ENCODE measurements at places on chromosomes 5 and 9.

GRCh38 chr9:106110483-106110882 lies 416.1 kb downstream of the TMEM38B start:
- DNase-seq = no peak

DNA sequence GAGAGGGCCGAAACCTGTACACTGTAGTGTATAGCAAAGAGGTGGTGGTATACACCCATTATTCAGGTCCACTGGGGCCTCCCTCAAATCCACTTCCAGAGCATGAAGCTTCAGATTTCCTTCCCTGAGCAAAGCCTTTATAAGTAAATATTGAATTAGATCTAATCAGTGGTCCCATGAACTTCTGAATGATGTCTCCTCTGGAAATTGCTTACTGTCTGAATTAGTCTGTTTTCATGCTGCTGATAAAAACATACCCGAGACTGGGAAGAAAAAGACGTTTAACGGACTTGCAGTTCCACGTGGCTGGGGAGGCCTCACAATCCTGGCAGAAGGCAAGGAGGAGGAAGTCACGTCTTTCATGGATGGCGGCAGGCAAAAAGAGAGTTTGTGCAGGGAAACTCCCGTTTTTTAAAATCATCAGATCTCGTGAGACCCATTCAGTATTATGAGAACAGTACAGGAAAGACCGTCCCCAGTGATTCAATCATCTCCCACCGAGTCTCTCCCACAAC lies 193.5 kb downstream of the NR3C1 start:
- DNase-seq = no peak

- DNase-seq = peak; percentile 61
Observed at GRCh38 chr5:90264689-90265544, 144.6 kb downstream of the CETN3 start.

DNA sequence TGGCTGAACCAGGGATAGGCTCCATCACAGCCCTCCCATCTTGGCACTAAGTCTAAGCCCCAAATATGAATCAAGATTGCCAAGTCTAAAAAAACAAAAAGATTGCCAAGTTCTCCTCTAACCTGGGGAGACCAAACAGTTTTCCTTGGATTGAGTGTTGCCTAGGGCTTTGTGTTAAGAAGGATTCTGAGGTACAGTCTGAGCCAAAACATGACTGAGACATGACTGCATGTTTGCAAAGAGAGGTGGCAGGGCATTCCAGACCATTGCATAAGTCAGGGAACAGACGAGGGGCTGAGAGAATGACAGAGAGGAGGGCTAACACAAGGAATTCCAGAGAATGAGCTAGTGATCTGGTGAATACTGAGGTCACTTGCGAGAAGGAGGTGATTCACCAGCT lies 11.4 kb downstream of the LAMC3 start:
- peak; percentile 85 for DNase-seq

GRCh38 chr5:146025114-146025680 lies 80.2 kb downstream of the PLAC8L1 start:
- DNase-seq = no peak

DNA sequence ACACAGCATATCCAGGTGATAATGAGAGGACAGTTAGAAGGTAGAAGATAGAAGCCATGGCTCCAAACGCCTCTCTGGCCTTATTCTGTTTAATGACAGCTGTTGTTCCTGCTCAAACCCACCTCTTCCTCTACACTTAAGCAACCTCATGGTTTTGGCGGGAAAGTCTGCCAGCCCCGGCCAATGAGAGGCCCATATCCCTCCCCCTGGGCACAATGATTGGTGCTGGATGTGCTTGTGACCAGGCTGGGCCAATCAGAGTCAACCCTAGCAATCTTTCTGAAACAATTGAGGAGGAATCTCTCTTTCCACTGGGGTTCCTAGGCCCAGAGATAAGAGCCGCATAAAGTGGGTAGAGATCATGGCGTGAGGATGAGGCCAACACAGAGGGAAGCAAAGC lies 4.8 kb upstream of the GFI1B start:
- DNase-seq = peak; percentile 49

DNA sequence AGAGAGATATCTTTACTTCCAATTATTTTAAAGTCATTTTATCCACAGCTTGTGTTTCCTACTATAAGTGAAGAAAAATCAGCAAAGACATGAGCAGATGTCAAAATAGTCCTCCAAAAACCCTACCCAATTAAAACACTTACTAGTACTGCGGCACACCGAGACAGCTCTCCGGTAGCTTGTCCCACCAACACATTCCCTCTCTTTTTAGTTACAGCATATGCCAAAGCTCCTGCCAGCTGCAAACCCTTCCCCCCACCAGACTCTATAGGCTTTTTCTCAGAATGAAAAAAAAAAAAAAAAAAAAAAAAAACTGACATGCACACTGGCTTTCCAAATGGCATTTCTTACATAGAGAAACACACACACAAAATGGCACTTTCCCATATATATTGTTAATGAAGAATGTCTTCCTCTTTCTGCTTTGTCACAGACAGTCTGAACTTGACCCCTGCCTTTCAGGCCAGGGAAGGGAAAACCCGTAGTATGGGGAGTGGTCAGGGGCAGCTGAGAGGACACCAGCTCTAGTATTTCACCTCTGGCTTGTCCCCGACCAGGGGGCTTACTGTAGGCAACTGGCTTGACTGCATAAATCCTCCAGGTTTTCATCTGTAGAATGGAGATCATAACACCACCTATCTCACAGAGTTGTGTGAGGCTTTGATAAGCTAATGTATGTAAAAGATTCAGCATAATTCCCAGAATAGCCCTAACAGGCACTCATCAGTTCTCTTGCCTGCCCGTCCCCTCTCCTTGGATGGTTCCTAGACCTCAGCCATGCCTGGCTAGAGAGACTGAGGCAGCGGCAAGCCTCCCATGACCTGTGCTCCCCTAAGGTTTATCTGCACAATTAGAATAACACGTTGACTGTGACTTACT lies 233.6 kb downstream of the CRB2 start:
- no peak for DNase-seq

- peak; percentile 69 for DNase-seq
Observed at GRCh38 chr9:96513622-96514021, 63.7 kb downstream of the HABP4 start.

- no peak for DNase-seq
Observed at GRCh38 chr9:8332331-8332650, 532.7 kb upstream of the DMAC1 start.

DNA sequence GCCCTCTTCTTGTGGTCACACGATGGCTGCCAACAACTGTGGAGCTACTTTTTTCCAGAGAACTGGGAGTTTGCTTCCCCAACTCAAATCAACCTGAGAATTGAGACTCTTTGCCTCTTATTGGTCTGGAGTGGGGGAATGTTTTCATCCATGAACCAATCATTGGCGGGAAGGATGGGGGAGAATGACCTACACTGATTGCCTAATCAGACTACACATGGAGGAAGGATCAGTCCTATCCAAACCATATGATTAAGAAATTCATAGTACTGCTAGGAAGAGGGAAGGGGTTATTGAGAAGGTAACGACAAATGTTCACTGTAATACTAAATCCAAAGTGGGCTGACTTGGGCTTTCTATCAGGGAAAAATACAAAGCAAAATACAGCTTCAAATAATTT lies 7.9 kb upstream of the KIF2A start:
- DNase-seq = no peak

- peak; percentile 73 for DNase-seq
Observed at GRCh38 chr5:132962429-132963021, 909 bp downstream of the AFF4 start.

DNA sequence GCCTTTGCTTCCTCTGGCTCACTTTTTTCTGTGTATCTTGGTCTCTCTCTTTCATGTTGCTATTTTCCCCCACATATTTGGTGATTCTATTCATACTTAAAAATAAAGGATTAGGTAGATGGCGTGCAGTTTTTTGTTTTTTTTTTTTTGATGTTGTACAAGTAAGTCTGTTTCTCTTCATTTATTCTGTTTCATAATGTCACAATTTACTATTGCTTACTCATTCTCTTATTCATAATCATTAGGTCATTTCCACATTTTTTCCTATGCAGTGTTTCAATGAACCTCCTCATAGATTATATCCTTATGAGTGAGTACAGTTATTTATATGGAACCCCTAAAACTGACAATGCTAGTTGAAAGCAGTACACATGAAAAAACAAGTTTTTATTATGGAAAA lies 136.3 kb downstream of the APBA1 start:
- DNase-seq = peak; percentile 33

GRCh38 chr5:27571681-27572080 lies 533.3 kb upstream of the CDH9 start:
- DNase-seq = no peak

GRCh38 chr5:55159763-55160492 lies at the start of gene GPX8:
GPX8 (plus strand) TSS chr5:55160171; CDS start chr5:55160193, 22 bp downstream.
- DNase-seq = peak; percentile 93

DNA sequence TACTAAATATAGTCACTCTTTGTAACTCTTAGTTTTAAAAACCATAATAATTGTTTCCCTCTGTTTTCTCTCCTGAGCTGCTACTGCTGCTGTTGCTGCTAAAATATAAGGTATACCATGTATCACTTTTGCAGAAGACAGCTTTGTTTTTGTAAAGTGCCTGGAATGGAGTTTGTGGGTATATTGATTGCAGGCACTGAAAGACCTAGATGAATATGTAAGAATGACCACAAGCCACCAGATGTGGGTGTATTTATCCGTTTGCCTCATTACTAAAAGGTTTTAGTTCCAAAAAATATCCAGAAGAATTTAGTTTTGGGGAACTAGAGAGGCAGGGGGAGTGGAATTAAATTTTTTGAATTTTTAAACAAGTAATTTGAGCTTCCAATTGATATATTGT lies 151.1 kb upstream of the CDKN2B start:
- DNase-seq = no peak

DNA sequence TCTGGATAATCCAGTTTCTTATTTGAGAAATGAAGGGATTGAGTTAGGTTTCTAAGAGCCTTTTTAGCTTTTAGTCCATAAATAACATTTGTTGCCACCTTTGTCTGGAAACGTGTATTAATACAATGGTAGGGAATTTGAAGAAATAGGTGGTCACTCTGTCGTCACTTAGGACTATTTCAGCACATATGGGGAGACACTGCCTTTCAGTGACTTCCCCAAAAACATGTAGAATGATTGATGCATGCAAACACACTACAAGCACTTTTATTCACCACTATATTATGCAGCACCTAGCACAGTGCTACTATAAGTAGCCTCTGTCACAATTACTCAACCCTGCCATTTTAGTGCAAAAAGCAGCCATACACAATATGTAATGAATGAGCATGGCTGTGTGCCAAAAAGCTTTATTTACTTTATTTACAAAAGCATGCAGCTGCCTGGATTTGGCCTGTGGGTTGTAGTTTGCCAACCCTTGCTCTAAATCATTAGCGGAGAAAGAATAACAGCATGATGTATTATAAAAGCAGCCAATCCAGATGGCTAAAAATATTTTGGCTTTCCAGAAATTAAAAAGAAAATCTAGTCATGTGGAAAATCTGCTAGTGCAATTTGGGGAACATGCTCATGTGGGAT lies 154.2 kb upstream of the HMHB1 start:
- DNase-seq = no peak

Measured in EH (cell line).